HS-5 (cell line): ENCODE measurements at places on chromosomes 12 and 14.

GRCh38 chr12:52097045-52097666 lies 17.7 kb downstream of the SMIM41 start:
- no peak for DNase-seq

DNA sequence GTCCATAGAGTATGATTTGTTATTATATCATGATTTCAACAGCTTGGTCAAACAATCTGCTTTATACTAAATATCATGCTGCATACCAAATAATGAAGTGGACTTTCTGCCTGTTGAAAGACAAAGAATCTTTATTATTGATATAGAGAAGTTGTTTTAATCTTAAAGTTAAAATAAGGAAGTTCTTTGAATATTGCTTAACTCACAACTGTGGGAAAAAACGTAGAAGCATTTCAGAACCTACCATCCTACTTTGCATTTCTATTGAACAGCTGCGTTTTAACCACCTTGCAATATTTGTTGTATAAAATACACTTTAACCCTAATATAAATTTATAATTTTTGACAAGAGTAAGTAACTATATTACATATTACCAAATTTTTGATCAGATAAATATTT lies 22.9 kb upstream of the ARL1 start:
- DNase-seq = no peak

GRCh38 chr12:81354327-81354932 lies 276.6 kb downstream of the ACSS3 start:
- DNase-seq = no peak

DNA sequence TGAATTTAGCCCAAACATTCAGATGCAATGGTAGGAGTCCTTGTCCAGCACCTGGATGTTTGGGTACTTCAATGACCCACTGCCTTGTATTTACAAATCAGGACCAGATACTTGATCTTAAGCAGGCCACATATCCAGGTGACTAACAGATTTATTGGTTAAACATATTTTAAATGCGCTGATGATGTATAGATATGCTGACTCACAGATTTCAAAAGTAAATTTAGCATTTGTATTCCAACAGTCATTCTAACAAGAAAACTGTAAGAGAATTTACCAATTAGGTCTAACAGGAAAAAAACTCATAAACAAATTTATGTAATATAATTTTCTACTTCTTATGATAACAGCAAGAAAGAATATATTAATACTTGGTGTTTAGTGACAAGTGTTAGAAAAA lies 29.4 kb upstream of the MYF6 start:
- no peak for DNase-seq

DNA sequence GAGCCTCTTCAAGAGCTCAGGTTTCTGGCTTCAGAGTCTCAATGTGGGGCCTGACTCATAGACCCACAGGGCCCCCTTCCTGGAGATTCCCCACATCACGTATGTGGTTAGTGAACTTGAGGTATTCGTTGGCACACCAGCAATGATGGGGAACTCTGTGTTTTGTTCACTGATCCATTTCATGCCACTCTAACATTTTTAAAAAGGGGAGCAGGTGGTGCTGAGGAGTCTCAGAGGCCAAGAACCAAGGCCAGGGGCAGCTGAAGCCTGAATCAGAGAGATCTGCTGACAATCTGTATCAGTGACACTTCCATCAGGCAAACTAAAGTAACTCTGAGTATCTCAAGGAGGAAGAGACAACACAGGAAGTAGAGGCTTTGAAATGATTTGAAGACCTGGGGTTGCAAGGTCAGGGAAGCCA lies 323.4 kb downstream of the VRK1 start:
- no peak for DNase-seq

DNA sequence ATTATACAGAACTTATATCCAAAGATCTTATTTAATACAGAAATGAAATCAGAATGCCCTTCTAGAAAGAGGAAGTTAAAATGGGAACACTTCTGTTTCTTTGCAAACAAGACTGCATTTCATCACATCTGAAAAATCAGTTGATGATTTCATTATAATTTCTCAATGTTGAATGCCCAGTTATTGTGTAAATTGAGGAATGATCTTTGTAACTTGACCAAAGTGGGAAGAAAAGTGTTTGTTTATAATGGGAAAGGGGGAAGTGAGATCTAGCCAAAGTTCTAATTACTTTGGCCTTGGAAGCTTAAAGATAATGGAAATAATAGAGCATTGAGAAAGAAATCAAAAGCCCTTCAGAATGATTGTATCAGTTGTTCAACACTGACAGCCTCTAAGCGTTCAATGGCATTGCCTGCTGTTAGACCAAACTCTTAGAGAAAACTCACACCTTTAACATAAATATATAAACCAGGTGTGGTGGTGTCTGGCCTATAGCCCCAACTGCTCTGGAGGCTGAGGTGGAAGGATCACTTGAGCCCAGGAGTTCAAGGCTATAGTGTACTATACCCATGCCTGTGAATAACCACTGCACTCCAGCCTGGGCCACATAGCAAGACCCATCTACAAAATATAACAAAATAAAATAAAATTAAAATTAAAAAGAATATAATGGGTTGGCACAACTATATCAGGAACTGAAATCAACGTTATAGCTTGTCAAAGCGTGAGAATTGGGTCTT lies 9.9 kb upstream of the LYZ start:
- no peak for DNase-seq

- DNase-seq = no peak
Measured at GRCh38 chr12:14849661-14850060, 6.3 kb upstream of the ART4 start.

- no peak for DNase-seq
Measured at GRCh38 chr14:92058006-92058917, 18.4 kb upstream of the TRIP11 start.

DNA sequence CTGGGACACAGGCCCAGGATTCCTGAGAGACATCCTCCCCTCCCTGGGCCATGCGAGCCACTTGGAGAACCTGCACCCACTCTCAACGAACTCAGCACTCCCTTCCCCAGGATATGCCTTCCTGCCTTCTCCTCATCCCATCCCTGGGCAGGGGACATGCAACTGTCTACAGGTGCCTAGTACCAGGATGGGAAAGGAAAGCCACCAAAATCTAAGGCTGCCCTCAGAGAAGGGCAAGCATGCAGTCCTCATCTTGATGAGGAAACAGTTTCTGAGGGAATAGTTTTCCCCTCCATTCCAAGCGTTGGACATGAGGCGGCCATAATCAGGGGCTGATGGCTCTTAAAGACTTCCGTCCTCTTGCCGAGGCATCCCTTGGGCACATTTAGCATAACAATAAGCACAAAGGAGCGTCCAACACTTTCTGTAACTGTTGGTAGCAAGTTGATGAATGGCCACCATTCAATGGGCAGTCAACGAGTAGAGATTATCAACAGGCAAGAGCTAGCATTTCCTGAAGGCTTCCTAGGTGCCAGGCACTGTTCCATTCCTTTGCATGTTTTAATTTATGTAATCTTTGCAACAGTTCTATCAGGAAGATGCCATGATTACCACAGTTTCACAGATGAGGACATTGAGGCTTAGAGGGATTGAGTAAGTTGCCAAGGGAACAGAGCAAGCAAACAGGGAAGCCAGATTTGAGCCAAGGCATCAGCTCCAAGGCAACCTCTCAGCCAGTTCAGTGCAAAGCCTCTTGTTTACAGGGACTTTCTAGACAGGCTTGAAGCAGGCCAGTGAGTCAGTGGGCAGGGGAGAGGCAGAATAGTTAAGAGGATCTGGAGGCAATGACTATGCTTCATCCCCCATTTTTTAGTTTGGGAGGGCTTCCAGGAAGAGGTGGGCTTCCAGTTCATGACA lies 105.1 kb downstream of the SINHCAF start:
- DNase-seq = no peak

DNA sequence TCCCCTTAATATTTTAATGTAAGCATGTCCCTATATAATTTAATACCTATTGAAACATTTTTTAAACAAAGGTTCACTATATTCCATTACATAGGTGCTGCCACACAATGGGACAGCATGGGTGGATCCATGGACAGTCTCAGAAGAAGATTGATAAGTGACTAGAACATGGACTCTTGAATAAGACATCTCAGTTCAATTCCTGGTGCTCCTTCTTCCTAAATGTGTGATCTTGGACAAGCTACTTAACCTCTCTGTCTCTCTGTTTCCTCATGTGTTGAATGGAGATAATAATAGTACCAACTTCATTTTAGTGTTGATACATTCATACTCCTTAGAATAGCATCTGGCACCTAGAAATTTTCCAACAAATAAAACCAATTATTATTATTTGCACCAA lies 1.1 kb upstream of the ART4 start:
- DNase-seq = no peak

GRCh38 chr14:67852926-67853604 lies 33.5 kb downstream of the RAD51B start:
- no peak for DNase-seq

- no peak for DNase-seq
Measured at GRCh38 chr14:68939181-68939892, 39.8 kb downstream of the ACTN1 start.

- no peak for DNase-seq
Measured at GRCh38 chr12:124655048-124655697, 87.8 kb upstream of the NCOR2 start.

DNA sequence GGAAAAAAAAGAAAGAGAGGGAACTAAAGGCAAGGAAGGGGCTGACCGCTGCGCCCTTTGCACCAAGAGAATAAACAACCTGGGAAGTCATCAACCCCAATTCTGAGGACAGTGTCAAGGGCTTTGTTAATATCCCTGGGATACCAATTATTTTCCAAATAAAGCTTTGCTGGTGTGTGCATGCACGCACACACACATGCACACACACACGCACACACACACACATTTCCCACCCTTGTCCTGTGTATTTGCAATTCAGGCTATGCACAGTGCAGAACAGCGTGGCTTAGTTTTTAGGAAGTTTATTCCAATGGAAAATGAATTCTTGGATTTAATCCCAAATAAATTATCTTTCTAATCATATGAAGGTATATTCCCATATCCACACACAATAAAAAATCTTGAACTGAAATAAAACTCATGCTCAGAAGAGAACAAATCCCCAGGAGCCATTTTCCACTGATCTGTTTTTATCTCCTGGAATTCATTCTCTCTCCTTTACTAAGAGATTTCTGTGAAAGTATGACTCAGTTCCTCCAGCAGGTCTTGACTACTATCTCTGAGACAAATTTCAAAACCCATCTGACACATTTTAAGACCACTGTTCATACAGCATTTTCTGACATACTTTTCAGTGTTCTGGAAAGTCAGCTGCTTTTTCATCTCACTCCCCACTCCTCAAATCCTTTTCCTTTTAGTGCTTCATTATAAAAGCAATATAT lies 334.4 kb upstream of the ATP2B1 start:
- DNase-seq = peak; percentile 36

- DNase-seq = no peak
Measured at GRCh38 chr12:93041416-93041815, 112.3 kb upstream of the EEA1 start.

DNA sequence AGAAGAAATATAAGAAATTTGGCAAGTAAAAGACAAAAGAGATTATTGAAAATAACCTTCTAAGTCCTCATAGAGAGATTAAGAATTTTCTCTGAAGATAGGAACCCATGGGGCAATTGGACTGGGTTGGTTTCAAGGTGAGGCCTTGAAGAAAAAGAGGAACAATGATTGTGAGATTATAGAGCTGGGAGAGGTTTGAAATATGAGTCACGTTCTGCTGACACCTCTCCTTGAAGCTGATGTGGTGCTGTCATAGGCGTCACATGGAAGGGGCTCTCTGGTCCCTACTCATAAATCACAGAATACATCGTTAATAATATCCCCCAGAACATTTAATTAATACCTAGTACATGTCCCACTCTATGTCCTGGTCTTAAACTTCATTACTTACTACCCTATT lies 227.6 kb upstream of the PDE3A start:
- DNase-seq = no peak

GRCh38 chr14:94480809-94481208 lies 4.8 kb upstream of the SERPINA9 start:
- no peak for DNase-seq

DNA sequence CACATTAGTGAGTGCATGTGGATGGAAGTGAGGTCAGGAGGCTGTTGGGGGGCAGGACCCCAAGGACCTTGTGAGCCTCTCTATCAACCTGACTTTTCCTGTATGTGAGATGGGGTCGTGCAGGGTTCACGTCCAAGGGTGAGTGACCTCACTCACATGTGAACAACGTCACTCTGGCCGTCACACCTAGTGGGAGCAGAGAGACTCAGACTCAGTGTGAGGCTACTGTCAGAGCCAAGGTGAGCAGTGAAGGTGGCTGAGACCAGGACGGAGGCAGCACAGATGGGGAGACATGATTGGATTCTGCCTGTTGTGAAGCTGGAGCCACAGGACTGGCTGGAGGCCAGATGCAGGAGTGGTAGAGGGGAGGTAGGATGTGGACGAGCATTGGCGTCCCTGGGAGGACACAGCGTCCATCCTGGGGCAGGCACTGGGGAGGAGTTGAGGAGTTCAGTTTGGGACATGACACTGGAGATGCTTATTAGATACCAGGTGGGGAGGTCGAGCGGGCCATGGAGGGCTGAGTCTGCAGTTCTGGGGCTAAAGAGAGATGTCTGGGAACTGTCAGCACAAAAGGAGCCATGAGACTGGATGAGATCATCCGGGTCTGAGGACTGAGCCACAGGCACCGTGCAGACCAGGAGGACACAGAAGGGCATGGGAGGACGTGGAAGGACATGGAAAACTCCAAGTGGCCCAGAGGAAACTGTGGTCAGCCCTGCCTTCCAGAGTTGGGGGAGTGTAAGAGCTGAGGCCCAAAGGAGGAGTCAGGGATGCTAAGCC lies 92.8 kb downstream of the LGMN start:
- no peak for DNase-seq

DNA sequence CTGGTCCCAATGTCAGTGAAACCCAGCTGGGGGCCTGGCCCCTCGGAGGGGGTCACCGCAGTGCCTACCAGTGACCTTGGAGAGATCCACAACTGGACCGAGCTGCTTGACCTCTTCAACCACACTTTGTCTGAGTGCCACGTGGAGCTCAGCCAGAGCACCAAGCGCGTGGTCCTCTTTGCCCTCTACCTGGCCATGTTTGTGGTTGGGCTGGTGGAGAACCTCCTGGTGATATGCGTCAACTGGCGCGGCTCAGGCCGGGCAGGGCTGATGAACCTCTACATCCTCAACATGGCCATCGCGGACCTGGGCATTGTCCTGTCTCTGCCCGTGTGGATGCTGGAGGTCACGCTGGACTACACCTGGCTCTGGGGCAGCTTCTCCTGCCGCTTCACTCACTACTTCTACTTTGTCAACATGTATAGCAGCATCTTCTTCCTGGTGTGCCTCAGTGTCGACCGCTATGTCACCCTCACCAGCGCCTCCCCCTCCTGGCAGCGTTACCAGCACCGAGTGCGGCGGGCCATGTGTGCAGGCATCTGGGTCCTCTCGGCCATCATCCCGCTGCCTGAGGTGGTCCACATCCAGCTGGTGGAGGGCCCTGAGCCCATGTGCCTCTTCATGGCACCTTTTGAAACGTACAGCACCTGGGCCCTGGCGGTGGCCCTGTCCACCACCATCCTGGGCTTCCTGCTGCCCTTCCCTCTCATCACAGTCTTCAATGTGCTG lies 11.0 kb downstream of the ZBTB39 start:
- no peak for DNase-seq

DNA sequence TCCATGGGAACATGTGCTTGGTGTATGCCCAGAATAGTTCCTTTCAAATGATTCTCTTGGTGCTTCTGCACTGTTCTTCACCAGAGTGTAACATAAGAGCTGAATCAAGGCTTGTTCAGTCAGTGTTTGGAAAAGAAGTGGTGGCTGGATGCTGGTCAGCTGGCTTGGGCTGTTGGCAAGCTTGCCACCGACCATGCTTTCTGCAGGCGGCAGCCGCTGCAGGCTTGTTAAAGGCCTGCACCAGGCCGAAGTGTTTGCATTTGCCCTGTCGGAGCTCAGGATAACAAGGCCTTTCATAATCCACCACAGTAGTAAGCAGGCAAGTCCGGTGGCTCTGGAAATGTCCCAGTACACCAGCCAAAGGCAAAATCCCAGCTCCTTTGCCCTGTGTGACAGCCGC lies 26.9 kb downstream of the DAAM1 start:
- DNase-seq = no peak
